ENCODE measurements at places on chromosomes 2 and 18.

- DNase-seq, result no peak
Measured at GRCh38 chr2:134218930-134219658, 34.8 kb upstream of the MGAT5 start.

DNA sequence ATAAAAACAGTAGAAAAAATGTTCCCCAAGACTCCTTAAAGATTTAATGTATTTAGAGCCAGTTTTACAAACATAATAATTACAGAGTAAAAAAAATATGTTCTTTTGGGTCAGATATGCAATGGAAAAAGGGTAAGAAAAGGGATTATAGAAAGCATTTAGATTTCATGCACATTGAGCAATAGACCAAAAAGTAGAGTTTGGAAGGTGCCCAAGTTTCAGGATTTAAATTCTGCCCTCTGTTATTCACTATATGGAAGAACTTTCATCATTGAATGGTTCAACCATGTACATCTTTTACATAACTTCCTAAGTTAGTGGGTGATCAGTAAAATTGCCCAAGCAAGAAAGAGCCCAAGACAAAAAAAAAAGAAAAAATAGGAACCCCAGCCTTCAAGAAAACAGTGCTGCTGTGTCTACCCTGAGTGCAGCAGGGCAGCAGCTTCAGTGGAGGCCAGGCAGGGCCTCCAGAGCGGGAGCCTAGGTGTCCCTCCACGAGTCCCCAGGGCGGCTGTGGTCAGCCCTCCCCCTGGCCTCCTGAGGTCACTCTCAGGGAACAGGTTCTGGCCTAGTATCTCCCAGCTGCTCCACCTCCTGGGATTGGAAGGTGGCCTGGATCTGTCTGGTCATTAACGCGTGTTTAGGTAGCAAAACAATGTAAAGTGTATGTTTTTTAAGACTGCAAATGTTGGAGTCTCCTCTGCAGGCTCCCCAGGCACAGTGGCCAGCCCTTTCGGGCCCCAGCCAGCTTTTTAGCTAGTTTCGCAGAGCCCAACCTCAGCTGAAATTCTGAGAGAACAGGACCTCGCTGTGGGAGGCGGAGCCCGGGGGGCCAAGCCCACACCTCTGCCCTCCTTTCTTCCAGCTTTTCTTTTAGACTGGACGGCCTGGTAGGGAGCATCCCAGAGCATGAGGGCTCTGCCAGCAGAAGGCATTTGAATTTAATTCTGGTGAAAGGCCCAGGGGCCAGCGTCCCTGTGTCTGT lies 77.3 kb downstream of the TEX51 start:
- DNase-seq, result peak; percentile 7

GRCh38 chr18:59211629-59212028 lies 8.3 kb upstream of the GRP start:
- no peak for DNase-seq

GRCh38 chr2:161625996-161626395 lies 1.8 kb downstream of the SLC4A10 start:
- no peak for DNase-seq

DNA sequence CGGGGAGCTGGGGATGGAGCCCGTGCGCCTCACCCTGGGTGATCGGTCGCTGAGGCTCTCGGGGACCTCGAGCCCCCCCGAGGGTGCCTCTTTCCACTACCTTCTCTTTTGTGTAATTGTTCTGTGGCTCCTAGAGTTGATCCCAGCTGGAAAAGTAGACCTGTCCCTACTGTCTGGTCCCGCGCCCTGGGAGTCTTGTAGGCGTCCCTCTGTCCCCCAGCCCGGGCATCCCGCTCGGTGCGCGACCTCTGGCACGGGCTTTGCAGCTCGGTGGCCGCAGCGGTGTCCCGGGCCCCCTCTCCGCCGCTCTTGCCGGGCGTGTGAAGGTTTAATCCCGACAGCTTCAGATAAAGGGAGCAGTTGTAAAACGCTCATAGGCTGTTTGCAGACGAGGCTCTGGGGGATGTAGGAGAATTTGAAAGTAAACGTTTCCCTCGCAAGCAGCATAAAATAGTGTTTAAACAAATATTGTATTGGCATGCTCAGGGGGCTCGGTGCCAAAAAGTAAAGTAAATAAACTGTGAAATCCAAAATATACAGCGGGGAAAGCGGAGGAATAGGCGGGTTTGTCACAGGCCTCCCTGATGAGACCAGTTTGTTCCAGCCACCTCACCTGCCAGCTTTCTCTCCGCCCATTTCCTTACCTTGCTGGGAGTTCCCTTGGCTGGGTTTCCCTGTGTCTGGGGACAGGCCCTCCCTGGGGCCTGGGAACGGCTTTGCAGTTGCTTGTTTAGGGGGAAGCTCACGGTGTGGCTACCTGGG lies 1.9 kb downstream of the GLI2 start:
- DNase-seq, result peak; percentile 61

GRCh38 chr2:9664365-9664764 lies 33.6 kb upstream of the YWHAQ start:
- no peak for DNase-seq
